Bronchial epithelial cell (primary cell): ENCODE measurements at places on chromosomes 5 and 9.
A peak's percentile ranks its signal among the peaks of the same experiment; 100 is the strongest.

GRCh38 chr9:98900725-98901124 lies 43.0 kb upstream of the COL15A1 start:
- no peak for DNase-seq

DNA sequence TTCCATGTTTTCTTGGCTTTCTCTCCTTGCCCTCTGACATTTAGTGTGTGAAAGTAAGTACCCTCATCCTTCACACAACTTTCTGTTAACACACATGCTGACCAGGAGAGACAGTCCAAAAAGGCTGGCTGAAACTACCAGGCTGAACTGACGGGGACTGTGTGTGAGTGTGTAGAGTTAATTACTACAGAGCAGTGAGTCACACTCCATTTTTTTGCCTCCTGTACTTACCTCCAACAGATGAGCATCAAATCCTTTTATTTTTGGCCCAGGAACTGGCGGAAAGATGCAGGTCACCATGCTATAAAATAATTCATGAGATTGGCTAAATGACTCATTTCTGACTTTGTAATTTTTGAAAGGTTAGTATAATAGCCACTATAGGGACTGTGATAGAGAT lies 20.2 kb upstream of the AGXT2 start:
- no peak for DNase-seq

DNA sequence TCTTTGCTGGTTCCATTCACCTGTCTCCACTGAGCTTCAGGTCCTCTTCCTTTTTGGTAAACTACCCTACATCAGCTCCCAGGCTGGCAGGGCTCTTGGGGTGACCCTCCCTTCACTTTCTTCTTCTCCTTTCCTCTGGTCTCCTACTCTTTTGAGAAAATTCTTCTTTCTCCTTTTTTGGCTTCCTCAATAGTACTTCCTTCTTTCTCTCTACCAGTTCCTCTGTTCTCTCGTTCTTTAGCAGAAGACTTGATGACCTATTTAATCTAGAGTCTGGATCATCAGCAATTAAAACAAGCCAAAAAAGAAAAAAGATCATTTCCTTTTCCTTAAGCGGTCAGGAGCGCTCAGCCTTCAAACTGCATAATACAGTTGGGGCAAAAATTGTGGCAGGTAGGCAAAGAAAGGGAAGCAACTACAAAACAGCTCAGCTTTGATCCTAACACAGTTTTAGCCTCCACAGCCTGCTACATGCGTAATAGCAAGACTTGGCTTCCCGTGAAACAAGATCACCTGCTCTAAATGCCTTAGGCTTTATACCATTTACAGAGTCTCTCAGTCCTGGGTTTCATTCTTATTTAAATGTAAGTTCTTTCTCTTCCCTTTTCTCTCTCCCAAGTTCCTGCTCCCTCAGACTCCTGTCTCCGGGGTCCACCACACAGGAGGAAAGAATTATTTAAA lies 14.0 kb upstream of the GSN start:
- DNase-seq: no peak

DNA sequence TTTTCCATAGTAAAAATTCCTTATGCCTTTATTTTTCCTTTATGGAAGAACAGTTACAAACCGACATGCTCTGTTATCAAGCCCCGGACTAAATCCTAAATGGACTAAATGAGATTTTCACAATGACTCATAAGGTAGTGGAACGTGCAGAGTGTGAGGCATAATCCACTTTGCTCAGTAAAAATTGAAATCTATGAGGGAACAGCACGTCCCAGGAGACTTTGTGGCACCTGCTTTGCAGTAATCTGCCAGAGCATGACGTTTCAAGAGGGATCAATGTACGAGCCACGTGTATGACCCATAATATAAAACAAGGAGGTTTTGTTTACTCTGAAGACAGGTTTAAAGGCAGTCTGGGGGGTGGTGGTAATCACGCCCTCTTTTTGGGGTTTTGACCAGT lies 83.8 kb upstream of the GNA14 start:
- DNase-seq: no peak

- no peak for DNase-seq
Observed at GRCh38 chr5:133921979-133922378, 46.4 kb downstream of the C5orf15 start.

GRCh38 chr5:73822989-73823339 lies 197.0 kb downstream of the ARHGEF28 start:
- peak; percentile 89 for DNase-seq
